ENCODE measurements at places on chromosomes 11 and 22.

DNA sequence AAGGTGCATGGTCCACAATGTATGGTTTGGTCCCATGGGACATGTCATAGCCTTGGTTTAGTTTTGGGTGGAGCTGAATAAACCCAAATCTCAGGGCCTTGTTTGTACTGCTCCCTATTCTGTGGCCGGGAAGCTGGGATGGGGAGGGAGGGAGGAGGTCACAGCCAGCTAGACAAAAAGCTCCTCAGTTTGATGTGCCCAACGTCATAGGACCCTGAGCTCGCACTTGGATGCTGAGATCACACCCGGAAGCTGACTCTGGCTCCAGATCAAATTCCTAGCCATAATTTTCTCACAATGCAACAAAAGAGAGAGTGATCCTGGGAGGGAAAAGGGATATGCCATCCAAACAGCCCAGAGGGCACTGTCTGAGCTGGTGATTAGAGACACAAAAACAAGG is 1.5 kb downstream of the HSPB2 start:
- no peak for DNase-seq

DNA sequence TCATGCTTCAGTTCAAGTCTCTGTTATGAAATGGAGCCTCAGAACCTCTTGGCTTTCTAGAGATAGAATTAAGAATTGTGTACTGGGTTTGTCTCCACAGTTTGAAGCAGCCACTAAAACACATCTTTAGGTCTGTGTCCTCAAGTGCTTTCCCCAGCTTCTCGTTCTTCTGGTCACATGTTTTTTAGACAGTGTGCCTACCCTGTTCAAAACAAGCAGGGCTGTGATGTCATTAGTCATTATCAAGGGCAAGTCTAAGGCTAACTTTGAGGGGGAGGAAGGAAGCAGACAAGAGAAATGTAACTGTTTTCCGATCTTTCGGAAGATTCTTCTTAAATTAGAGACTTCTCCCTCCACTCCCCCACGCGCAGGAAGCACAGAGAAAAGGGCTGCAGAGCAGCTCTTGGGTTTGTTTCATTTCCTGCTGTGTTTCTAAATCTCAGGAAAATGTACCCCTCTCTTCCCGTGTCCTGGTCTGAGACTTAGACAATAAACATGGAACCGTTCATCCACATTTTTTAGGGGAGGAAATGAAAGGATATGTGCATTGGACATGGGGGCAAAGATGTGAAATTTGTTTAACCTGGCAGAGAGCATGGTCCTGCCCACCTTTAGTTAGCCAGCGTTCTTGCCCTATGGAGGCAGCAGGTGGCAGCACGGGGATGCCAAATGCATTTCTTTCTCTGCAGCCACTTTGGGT is 3.1 kb downstream of the AKIP1 start:
- DNase-seq: peak; percentile 79

DNA sequence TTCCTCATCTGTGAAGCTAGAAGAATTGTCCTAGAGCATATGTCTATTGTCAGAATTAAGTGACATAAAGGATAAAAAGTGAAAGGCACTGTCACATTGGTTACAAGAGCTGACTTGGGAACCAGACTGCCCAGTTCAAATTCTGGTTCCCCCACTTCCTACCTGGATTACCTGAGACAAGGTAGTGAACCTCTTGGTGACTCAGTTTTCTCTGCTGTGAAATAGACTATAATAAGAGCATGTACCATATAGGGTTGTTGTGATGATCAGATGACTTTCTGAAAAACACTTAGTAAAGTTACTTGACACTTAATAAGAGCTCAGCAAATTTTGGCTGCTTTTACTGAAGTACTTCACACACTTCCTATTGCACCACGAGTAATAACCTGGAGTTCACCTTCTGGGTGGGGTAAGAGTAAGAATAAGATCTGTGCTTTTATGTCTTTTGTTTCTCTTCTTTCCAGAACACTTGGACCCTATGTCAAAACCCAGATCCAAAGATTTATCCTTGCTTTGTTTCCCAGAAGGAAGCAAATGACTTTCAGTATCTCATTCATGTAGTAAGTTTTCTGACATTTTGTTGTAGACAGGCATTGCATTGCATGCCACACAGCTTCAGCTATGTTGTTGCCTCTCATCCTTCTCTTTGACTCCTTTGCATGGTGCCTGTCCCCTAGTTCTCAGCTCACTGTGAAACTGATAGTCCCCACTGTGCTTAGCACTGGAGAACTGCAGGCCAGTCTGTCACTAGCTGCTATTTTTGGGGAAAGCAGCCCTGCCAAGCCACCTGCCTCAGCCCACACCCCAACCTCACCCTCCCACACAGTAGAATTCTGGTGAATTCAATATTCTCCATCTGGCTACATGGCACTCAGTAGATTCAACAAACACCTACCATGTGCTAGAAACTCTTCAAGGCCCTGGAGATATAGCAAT is 121.8 kb upstream of the POU2AF2 start:
- DNase-seq: no peak

DNA sequence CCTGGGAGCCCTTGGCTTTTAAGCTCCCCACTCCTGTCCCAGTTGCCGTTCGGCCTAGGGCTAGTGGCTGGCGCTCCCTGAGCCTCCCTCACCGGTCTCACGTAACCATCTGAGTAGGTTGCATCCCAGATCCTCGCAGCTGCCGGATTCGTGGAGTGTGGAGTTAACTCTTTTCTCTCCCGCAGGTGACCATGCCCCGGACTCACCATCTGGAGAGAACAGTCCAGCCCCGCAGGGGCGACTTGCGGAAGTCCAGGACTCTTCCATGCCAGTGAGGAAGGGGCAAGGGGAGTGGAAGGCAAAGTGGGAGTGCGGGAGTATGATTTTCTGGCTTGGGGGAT is 902 bp downstream of the MUS81 start:
- DNase-seq: no peak

GRCh38 chr11:93730108-93731107 is 10.9 kb downstream of the TAF1D start:
- DNase-seq: no peak

- DNase-seq: no peak
These were observed 12.9 kb upstream of the JHY start for GRCh38 chr11:122869622-122870021.

DNA sequence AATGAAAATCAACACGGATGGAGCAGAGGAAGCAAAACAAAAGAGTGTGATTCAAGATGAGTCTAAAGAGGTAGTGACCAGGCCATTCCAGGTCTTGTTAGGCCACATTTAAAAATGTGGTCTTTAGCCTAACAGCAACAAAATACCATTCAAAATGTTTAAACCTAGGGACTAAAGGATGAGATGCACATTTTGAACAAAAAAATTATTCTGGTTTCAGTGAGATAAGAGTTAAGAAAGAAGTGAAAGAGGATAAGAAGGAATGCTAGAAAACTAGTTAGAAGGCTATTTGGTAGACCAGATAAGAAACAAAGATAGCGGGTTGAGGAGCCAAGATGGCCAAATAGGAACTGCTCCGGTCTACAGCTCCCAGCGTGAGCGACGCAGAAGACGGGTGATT is 85.2 kb downstream of the CWF19L2 start:
- no peak for DNase-seq

DNA sequence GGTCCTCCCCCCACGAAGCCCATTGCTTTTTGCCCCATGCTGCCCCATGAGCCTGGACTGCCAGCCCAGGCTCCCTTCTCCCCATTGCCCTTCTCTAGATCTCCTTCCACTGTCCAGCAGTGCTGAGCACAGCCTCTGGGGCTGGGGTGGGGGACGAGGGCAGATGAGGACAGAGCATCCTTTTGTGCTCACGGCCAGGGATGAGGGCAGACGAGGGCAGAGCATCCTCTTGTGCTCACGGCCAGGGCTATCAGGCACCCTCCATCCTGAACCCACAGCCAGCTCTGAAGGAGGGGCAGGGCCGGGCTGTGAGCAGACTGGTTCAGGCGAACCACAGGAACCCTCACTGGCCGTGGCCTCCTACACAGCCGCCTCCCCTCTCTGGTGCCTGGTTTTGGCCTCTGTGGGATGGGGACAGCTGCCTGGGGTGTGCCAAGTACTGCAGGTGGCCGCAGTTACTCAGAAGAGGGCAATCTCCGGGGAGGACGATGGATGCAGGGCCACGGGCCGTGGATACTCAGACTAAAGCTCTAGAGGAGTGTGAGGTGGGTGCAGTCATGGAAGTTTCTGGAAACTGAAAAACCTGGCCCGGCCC is 1258.8 kb downstream of the BRD1 start:
- no peak for DNase-seq

GRCh38 chr11:3894128-3894731 is 38.8 kb downstream of the STIM1 start:
- no peak for DNase-seq

GRCh38 chr22:26643418-26644100 is 13.8 kb upstream of the MIAT start:
- no peak for DNase-seq

GRCh38 chr22:43884600-43885318 is 7.1 kb downstream of the PNPLA5 start:
- DNase-seq: peak; percentile 17

DNA sequence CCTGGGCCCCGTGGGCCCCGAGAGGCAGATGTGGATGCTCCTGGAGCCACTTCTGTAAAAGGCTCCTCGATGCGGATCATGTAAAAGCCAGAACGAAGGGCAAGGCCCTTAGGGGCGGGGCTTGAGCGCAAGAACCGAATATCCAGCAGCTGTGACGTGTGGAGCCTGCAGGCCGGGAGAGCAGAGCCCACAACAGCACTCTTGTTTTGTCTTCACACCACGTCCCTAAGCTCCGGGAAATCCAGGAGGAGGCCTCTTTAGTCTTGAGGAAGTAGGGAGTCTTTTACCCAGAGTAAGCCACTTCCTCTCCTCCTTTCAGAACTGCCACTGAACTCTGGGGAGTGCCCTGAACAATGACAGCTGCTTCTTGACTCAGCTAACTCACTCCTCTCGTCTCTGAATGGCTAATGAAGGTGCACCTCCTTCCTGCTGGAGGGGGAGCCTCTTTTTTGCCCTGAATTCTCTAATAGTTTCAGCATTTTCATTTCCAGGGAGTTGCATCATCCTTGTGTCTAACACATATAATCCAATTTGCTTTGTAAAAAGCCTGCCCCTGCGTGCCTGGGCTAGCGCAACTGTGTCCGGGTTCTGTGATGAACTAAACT is 12.5 kb downstream of the L3MBTL2 start:
- peak; percentile 83 for DNase-seq

- no peak for DNase-seq
These were observed 1734.4 kb downstream of the LRRC4C start for GRCh38 chr11:39725081-39725480.

- DNase-seq: no peak
These were observed 40.5 kb downstream of the DKK3 start for GRCh38 chr11:11967669-11968510.

DNA sequence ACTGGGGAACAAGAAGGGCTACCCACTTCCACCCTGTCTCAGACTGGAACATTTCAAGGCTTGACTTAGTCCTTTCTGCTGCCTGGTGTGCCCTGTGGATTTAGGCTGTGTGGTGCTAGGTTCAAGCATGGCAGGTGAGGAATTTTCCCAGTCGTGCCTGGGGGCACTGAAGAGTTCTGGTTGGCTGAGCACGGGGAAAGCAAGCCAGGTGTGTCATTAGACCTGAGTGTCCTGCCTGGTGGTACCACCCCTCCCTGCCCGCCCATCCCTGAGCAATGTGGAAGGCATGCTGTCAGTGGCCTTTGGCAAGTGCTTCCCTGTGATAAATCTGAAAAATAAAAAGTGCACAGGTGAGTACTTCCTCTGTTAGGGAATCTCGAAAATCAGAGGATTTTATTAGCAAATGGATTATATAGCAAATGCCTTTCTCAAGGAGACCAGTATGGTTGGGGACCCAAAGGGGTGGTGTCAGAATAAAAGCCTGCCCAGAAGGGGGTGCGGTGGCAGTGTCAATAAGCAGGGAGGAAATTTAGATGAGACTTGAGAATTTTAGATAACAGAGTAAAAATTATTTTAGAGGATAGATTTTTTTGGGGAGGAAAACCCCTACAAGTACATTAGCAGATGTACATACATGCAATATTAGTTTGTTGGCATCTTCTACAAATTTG is 22.8 kb downstream of the TEAD1 start:
- DNase-seq: no peak

DNA sequence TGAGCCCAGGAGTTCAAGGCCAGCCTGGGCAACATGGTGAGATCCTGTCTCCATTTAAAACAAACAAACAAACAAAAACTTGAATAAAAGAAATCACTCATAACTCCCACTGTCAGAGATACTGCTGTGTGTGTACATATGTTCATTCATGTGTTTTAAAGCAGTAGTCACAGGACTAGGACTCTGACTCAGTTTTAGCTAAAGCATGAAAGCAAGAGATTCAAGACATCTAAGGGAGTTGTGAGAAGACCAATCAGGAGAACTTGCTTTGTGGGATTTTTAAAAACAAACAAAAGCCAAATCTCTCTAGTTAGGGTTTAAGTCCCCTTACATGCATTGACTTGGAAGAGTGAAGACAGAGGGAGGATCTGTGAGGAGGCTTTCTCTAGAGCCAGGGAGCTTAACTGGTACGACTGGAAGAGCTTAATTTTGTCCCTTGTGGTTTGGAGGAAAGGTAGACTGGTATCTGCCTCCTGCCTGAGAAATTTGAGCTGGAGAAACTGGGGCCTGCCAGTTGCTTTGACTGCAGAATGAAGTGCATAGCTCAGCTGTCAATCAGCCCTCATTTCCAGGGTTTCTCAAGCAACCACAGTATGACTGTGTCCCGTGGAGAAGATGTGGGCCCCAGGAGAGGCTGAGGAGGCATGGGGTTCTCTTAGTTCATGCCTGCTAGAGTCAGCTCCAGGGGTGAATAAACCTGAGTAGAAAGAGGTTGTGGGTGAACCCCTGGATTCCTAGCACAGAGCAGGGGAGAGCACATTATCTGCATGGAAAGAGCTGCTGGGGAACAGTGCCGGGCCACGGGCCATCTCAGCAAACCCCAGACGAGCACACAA is 30.6 kb downstream of the EXPH5 start:
- DNase-seq: peak; percentile 84

DNA sequence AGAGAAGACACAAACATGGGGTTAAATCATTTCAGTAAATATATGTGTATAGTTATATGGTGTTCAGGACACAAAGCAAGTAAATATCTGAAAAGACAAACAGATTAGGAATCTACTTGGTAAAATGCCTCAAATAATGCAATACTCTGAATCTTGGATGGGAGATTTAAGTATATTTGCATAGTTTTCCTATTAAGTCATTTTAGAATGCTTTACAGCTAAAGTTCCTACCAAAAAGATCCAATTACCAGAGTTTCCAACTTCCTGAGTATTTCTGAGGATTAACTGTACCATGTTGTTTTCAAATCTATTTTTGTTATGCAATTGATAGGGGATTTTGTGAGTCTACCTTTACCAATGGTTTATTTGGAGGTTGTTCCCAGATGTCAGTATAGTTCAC is 424.4 kb upstream of the CCDC179 start:
- peak; percentile 80 for DNase-seq

GRCh38 chr22:24926849-24927579 is 19.5 kb downstream of the LHFPL7 start:
- peak; percentile 64 for DNase-seq

GRCh38 chr11:3161309-3161708 is 3.8 kb downstream of the OSBPL5 start:
- DNase-seq: no peak

- DNase-seq: no peak
These were observed 302.0 kb downstream of the ETS1 start for GRCh38 chr11:128285321-128285720.
